ENCODE measurements at places on chromosomes 12 and 14.

DNA sequence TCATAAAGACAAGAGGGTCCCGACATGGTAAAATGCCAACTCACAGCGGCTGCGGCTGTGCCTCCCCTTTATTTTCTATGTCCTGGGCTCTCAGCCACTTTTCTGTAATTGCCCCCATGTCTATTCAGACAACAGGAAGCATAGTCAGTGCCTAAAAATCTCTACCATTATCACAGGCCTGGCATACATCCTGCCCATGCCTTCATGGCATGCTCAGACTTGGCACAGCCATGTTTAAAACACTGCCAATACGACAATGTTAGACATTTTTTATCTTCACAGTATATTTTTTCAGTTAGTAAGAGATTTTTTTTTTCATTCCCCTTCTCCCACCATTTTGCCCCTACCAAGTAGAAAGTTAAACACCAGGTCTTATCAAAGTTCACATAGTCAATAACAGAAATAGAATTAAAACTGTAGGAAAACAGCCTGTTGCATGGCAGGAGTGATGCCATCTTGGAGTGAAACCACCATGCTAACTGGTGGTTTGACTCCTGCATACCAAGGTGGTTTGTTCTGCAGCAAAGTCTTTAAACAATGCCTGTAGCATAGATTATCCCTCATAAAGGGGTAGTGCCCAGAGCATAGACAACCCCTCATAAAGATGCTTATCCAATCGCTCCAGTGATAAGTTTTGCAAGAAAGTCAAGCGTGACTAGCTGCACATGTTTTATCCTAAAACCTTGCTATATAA lies 18.9 kb upstream of the CERS5 start:
- no peak for DNase-seq

GRCh38 chr12:116882742-116883141 lies 1.5 kb upstream of the HRK start:
- DNase-seq, result no peak

DNA sequence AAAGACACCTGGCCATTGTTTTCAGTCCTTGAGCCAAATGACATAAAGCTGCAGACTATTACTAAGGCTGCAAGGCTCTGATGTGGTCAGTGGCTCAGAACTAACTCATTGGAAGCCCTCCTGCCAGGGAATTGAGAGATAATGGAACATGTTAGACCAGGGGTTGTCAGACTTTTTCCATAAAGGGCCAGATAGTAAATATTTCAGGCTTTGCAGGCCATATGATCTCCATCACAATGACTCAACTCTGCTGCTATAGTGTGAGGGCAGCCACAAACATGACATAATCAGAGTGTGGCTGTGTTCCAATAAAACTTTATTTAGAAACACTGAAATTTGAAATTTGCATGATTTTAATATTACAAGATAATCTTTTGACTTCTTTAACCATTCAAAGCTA lies 140.3 kb downstream of the TMEM30B start:
- no peak for DNase-seq

GRCh38 chr12:124352839-124353238 lies 57.9 kb downstream of the RFLNA start:
- no peak for DNase-seq

DNA sequence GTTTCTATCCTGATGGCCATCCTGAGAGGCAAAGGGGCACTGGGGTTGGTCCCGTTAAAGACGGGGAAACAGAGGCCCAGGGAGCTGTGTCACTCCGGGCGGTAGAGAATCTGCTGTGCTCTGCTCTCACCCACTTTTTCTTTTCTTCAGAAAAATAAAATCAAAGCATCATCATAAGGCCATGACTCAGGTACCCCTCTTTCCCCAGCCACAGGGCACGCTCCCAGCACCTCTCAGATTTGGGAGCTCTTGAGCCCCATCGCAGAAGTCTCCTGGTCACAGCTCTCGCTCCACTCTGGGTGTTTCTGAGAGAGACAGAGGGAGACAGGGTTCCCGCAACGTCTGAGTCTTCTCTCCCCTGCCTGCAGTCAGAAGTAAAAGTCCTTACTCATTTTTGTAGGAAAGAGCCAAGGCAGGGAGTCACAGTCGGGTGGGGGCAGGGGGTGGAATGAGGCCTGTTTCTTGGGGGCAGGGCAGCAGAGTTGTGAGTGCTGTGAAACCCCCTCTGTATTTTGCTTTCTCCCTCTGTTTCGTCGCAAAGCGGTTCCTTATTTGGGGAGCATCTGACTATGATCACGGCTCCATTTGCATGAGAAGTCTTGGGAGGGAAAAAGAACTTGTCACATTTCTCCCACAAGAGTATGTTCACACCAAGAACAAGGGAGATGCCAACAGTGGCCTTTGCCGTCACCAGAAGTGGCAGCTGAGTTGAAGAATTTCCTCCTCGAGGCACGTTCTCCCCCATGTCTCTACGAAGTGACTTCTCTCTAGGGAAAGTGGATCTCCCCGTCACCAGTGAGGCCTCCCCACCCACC lies 139.0 kb downstream of the BCL11B start:
- DNase-seq, result no peak

DNA sequence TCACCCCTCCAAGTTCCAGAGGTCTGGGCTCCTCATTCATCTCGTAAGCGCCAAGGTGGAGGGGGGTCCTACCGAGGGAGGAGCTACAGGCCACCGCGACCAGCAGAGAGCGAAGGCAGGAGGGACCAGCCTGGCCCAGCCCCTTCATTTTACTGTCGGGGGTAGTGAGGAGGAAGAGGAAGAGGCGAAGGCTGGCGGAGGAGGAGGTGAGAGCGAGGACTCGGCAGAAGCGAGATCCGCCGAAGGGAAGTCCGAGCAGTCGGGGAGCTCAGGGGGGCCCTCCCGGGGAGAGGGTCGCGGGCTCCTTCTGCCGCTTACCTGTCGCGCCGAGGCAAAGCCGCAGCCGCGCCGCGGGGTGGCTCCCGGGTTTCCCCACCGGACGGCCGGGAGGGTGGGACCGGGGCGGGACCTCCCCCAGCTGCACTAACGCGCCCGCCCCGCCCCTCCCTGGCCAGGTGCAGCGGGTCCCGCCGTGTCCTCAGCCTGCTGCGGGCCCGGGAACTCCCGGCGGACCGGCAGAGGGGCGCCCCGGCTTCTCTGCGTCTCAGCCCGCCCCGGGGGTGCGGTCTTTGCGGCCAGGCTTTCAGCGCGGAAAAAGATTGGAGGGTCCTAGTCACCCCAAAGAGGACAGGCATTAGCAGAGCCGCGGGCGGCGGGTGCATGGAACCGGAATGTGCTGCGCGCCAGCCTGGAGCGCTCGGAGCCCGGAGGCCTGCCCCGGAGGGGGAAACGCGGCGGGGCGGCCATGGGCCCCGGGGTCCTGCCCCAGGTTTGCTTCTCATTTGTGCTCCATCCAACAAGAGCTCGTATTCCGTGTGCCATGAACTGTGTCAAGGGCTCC lies at the start of gene GALNT6:
Gene GALNT6, minus strand, starts transcription at position 124 of the 841 bp plus-strand sequence. CDS start 11,625 bp downstream, outside the sequence.
- DNase-seq, result peak; percentile 77

GRCh38 chr14:22570132-22570949 lies 18.7 kb downstream of the DAD1 start:
- peak; percentile 45 for DNase-seq

DNA sequence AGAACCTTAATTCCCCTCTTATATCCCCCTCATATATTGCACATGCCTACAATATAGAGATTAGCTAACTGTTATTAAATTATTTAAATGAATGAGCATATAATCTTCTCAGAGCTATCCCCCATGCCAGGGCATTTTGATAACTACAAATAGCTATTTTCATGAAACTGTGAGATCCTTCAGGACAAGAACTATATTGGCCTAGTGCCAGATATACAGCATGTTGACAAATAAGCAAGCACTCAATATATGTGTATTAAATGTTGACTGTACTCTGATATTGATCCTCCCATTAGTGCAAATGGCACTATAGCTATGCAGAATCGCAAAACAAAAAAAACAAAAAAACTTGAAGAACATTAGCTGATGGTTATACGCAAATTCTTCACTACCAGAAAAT lies 134.1 kb upstream of the OTX2 start:
- no peak for DNase-seq

GRCh38 chr12:77855548-77855947 lies 24.9 kb downstream of the NAV3 start:
- no peak for DNase-seq

GRCh38 chr14:74932401-74932901 lies 9.4 kb upstream of the RPS6KL1 start:
- DNase-seq, result no peak

GRCh38 chr12:96235484-96235826 lies 41.3 kb downstream of the ELK3 start:
- DNase-seq, result no peak

- DNase-seq, result no peak
These were observed 76.5 kb upstream of the CLMN start for GRCh38 chr14:95396221-95396620.

DNA sequence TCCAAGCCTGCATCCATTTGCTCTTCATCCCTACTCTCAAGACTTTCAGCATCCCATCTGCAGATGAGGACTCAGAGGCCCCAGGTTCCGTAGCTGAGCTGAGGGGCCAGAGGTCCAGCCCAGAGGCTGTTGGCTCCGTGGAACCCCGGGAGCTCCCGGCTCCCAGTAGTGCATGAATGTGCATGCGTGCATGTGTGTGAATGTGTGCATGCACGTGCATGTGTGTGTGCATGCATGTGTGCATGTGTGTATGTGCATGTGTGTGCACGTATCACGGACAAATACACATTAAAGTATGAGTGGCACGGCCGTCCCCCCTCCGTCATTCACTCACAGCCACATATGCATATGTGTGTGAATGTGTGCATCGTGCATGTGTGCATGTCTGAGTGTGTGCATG lies 149.9 kb downstream of the KIF26A start:
- DNase-seq, result no peak

GRCh38 chr14:32259368-32260013 lies 56.4 kb upstream of the RNU6-8 start:
- peak; percentile 7 for DNase-seq

- no peak for DNase-seq
These were observed 30.8 kb downstream of the GALNT4 start for GRCh38 chr12:89493670-89494302.

- no peak for DNase-seq
These were observed 134.1 kb downstream of the PPM1H start for GRCh38 chr12:62800707-62801400.

- no peak for DNase-seq
These were observed 248.7 kb downstream of the SPTSSA start for GRCh38 chr14:34213332-34213731.

DNA sequence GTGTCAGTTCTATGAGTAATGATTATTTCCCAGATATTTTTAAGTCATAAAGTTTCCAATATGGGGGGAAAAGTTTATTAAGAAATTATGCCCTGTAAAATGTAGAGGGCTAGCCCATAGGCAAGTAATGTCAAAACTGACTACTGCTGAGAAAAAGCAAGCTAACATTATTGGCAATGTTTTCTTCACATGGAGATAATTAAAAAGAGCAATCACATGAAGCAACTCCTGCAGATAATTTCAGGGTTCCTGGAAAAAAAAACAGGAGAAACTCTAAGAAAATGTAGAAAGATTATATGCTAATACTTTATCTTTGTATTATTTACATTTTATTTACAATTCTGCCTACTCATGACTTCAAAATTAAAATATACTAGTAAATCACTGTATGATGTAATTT lies 39.8 kb downstream of the PPP1R12A start:
- no peak for DNase-seq
